ENCODE measurements at places on chromosomes 6 and 20. TPM values are rescaled to one million over a fixed set of nuclear protein-coding genes. Genes with fewer than 3 reads are reported as not detected.
A peak's percentile ranks its signal among the peaks of the same experiment; 100 is the strongest.

GRCh38 chr20:24588725-24589340 is 119.4 kb downstream of the SYNDIG1 start:
- H3K36me3 ChIP-seq = no peaks in the 10 kb centered on the region
- no peak overlapping the region for H3K4me3 ChIP-seq
- H3K4me1 ChIP-seq = no peaks in the 10 kb centered on the region
- H3K27me3 ChIP-seq = peaks cover 44% of the 10 kb centered on the region
- DNase-seq = no peak

DNA sequence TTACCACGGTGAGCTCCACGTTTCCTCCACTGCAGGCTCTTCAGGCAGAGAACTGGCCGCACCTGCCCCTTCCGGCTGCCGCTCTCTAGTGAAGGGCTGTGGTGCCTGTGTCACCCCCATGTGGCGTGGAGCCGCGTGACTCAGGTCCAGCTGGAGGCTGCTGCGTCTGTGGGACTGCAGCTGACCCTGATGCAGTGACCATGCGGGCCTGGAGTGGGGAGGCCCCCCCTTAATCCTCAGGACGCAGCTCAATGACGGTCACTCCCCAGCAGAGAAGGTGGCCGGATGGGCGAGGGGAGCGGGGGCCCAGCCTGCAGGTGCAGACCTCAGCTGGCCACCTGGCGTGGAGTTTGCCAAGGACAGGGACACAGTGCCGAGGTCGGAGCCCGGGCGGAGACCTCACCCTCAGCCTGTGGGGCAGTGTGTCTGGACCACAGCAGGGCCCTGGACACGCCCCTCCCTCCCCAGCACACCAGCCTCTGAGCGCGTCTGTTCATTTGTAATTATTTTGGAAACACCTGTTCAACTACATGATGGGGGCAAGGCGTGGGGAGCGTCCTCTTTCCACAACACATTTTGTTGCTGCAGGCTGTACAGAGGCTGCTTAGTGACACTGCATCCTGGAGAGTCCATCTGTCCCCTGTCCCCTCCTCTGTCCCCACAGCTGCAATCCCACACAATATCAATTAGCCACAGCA is 10.7 kb downstream of the BHLHE23 start:
- H3K27me3 ChIP-seq = no peaks in the 10 kb centered on the region
- DNase-seq = no peak
- H3K4me3 ChIP-seq = no peak overlapping the region
- H3K27ac ChIP-seq = no peak overlapping the region

- H3K27me3 ChIP-seq = no peaks in the 10 kb centered on the region
- DNase-seq = peak; percentile 85
- peaks cover 54% of the 10 kb centered on the region for H3K4me1 ChIP-seq
- H3K27ac ChIP-seq = peak overlapping the region; percentile 61
- peak overlapping the region; percentile 49 for H3K4me3 ChIP-seq
These were observed 132.8 kb upstream of the ZNF184 start for GRCh38 chr6:27605401-27606342.

DNA sequence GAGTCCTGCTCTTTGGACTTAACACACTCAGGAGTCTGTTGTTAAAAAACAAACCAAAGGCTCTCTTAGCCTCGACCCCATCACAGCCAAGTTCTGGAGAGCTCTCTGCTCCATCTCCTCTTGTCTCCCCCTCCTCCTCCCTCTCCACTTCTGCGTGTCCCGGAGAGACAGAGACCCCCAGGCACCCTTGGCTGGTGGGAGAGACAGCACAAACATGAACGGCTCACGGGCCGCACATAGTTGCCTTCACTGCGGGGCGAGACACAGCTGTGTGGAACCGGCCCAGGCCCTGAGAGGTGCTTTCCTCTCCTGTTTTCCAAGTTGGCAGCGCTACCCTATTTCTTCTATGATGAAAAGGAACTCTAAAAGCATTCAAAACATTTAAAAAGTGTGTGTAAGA is 23.3 kb upstream of the MYT1 start:
- no peaks in the 10 kb centered on the region for H3K4me1 ChIP-seq
- DNase-seq = no peak
- H3K27ac ChIP-seq = no peak overlapping the region
- H3K36me3 ChIP-seq = no peaks in the 10 kb centered on the region
- H3K4me3 ChIP-seq = no peak overlapping the region
- H3K27me3 ChIP-seq = no peaks in the 10 kb centered on the region

DNA sequence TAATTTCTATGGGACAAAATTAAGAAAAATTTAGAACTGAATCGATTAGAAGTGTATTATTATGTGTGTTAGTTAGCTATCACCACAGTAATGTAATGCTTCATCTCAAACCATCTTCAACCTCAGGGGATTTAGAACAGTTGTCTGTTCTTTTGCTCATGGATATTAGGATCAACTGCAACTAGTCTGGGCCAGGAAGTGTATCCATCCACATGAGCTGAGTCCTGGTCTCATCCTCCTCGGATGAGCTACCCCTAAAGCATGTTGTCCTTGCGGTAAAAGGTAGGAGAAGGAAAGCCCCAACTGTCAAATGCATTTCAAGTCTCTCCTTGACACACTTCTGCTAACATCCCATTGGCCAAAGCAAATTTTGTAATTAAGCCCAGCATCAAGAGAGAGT is 537.7 kb downstream of the KIF16B start:
- no peak overlapping the region for H3K4me3 ChIP-seq
- H3K27ac ChIP-seq = no peak overlapping the region
- no peak for DNase-seq
- H3K36me3 ChIP-seq = no peaks in the 10 kb centered on the region
- H3K4me1 ChIP-seq = no peaks in the 10 kb centered on the region
- no peaks in the 10 kb centered on the region for H3K27me3 ChIP-seq

GRCh38 chr6:166237617-166238016 is 70.0 kb upstream of the TBXT start:
- no peak overlapping the region for H3K4me3 ChIP-seq
- H3K36me3 ChIP-seq = no peaks in the 10 kb centered on the region
- no peak for DNase-seq
- no peaks in the 10 kb centered on the region for H3K4me1 ChIP-seq
- peaks cover 3% of the 10 kb centered on the region for H3K27me3 ChIP-seq

DNA sequence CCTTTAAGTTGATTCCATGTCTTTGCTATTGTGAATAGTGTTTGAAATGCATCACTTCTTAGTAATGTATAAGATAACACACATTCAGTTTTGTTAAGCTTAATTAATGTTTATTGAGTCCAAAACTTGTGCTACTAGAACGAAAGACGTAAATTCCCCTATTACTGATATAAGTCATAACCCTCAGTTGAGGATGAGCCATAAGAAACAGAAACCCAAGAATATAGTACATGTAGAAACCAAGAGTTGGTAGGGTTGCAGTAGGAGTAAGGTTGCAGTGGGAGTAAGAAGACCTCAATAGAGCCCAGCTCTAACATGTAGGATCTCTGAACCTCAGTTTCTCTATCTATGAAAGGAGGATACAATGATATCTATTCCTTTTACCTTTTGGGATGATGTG is 19.3 kb downstream of the CITED2 start:
- no peaks in the 10 kb centered on the region for H3K36me3 ChIP-seq
- no peak for DNase-seq
- H3K4me3 ChIP-seq = no peak overlapping the region
- H3K27ac ChIP-seq = no peak overlapping the region
- H3K4me1 ChIP-seq = no peaks in the 10 kb centered on the region

DNA sequence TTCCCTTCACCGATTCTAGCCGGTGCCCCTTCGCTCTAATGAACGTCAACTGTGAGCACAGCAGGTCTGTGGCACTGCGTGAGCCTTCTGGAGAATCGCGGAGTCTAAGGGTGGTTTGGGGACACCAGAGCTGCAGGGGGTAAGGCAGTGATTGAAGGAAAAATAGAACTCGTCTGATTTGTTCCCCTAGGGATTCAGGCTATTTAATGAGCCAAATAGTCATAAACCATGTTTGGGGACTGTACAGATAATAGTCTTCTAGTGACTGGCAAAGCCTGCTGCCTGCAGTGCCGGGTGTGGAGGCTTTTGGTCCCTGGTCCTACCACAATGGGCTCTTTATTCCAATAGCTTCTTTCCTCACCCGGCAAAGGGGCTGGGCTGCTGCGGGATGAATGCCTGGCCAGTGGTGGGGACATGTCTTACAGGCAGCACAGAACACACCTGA is 11.1 kb upstream of the NTSR1 start:
- no peaks in the 10 kb centered on the region for H3K36me3 ChIP-seq
- H3K4me3 ChIP-seq = no peak overlapping the region
- no peak overlapping the region for H3K27ac ChIP-seq

- H3K4me1 ChIP-seq = no peaks in the 10 kb centered on the region
- peaks cover 9% of the 10 kb centered on the region for H3K36me3 ChIP-seq
- H3K27ac ChIP-seq = no peak overlapping the region
- H3K4me3 ChIP-seq = no peak overlapping the region
- DNase-seq = no peak
- H3K27me3 ChIP-seq = no peaks in the 10 kb centered on the region
These were observed 103.1 kb upstream of the POPDC3 start for GRCh38 chr6:105282631-105283585.

GRCh38 chr20:63167918-63168520 is 47.9 kb downstream of the YTHDF1 start:
- no peaks in the 10 kb centered on the region for H3K4me1 ChIP-seq
- H3K27me3 ChIP-seq = peaks cover 12% of the 10 kb centered on the region
- DNase-seq = no peak
- H3K27ac ChIP-seq = no peak overlapping the region
- H3K4me3 ChIP-seq = no peak overlapping the region

GRCh38 chr6:156336733-156337132 is 440.4 kb upstream of the ARID1B start:
- H3K36me3 ChIP-seq = no peaks in the 10 kb centered on the region
- H3K27ac ChIP-seq = no peak overlapping the region
- peaks cover 5% of the 10 kb centered on the region for H3K27me3 ChIP-seq

DNA sequence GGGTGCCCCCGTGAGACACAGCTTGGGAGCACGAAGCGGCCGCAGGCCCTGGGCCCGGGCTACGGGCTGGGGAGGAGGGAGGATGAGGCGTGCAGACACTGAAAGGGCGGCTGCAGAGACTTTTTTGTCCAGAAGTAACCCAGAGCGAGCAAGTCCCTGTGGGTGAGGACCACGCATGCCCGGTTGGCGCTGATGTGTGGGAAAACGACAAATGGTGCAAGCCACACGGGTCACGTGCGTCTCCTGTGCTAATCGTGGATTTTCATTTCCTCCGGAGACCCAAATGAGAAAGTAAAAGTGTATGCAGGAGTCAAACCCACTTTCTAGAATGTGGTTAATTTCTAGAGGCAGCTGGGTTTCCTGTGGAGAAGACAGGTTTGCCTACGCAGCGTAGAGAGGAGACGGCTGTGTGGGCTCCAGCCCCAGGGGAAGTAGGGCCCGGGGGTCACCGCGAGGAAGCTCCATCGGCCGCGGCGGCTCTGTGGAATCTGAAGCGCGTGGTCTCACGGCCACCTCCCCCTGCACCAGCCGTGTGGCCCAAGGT is 19.0 kb downstream of the DLL1 start:
- no peaks in the 10 kb centered on the region for H3K4me1 ChIP-seq
- H3K27ac ChIP-seq = no peak overlapping the region
- H3K36me3 ChIP-seq = no peaks in the 10 kb centered on the region
- H3K27me3 ChIP-seq = no peaks in the 10 kb centered on the region
- no peak for DNase-seq
- no peak overlapping the region for H3K4me3 ChIP-seq

DNA sequence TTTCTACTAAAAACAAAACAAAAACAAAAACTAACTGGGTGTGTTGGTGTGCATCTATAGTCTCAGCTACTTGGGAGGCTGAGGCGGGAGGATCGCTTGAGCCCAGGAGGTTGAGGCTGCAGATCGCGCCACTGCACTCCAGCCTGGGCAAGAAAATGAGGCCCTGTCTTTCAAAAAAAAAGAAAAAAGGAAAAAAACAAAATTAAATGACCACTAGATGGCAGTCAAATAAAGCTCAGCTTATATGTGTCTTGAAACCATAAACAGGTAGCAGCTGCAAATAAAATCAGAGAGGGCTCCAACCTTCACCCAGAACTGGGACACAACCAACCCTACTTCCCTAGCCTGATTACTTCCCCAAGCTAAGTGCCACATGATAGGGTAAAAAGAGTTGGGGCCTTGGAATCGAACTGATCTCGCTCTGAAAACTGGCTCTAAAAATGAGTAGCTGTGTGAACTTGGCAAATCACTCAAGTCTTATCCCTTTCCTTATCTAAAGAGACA is 67.1 kb upstream of the ADGRF4 start:
- no peaks in the 10 kb centered on the region for H3K4me1 ChIP-seq
- H3K27me3 ChIP-seq = no peaks in the 10 kb centered on the region
- no peak overlapping the region for H3K4me3 ChIP-seq
- peak; percentile 55 for DNase-seq
- no peaks in the 10 kb centered on the region for H3K36me3 ChIP-seq

DNA sequence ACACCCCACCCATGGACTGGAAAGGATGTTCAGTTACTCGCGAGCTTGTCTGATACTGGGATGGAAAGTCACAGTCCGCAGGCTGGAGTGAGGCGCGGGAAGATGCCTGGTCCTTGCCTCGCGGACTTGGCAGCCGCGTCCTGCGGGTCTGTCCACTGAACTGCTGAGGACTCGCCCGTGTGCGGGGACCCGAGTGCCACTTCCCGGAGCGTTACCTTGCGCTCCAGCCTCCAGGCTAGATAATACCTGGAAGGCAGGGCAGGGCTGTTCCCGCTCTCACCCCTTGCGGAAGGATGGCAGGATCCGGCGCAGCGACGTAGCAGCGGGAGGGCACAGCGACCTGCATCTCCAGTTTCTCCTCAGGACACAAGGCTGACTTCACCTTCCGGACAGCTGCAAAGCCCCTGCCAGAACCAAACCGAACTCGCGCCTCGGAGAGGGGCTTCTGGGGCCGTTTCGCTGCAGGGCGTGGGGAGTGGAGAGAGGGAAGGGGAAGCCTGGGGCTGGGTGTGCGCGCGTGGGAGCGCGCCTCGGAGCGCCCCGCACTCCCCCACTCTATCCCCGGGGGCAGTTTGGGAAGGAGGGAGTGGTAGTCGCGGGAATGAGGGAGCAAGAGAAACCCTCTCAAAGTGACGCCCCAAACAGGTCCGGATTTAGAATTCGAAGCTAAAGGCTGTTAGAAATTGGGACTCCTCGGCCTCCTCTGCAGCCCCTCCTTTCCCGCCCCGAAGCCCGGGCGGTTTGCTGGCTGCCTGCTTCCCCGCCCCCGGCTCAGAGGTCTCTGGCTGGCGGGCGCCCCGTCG is at the start of gene KCNQ5:
KCNQ5 (plus strand) TSS at position 774 of the 803 bp plus-strand sequence.
- peaks cover 9% of the 10 kb centered on the region for H3K27me3 ChIP-seq
- H3K36me3 ChIP-seq = no peaks in the 10 kb centered on the region
- no peak within 1 kb of the TSS for H3K27ac ChIP-seq
- no peak for DNase-seq

DNA sequence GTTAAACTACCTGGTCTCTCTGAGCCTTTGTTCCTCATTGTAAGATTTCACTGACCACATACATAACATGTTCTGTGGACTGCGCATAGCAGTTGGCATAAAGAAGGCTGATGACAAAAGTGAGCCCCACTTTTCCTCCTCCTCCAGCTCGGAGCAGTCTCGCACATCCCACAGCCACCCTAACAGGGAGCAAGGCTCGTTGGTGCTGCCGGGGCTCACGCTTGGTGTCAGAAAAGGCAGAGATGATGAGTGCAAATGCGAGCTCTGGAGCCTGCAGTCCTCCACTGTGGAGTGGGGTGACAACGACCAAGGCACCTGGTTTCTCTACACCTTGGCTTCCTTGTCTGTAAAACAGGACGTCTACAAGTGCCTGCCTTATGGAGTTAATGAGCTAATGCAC is 9.7 kb downstream of the TGM3 start:
- no peak for DNase-seq
- no peak overlapping the region for H3K27ac ChIP-seq
- no peak overlapping the region for H3K4me3 ChIP-seq
- no peaks in the 10 kb centered on the region for H3K27me3 ChIP-seq

RBL1 gene
- total RNA-seq = 16.9 TPM

HCRTR2 gene
- not detected for total RNA-seq

PERP gene
- total RNA-seq = 85.9 TPM

SLC2A10 gene
- 0.05 TPM for total RNA-seq

STXBP5 gene
- 12.6 TPM for total RNA-seq

DCDC2 gene
- 0.17 TPM for total RNA-seq

ERGIC3 gene
- 229 TPM for total RNA-seq

FAM135A gene
- total RNA-seq = 20.8 TPM

GGTLC1 gene
- not detected for total RNA-seq

CST1 gene
- total RNA-seq = not detected

All from HCT116 (cell line).